ENCODE measurements at places on chromosomes 5 and 9. TPM values are rescaled to one million over a fixed set of nuclear protein-coding genes. Genes with fewer than 3 reads are reported as not detected.

SOX30 gene
- total RNA-seq, result not detected

GBGT1 gene
- 1.8 TPM for total RNA-seq

GMCL2 gene
- not detected for total RNA-seq

DNA sequence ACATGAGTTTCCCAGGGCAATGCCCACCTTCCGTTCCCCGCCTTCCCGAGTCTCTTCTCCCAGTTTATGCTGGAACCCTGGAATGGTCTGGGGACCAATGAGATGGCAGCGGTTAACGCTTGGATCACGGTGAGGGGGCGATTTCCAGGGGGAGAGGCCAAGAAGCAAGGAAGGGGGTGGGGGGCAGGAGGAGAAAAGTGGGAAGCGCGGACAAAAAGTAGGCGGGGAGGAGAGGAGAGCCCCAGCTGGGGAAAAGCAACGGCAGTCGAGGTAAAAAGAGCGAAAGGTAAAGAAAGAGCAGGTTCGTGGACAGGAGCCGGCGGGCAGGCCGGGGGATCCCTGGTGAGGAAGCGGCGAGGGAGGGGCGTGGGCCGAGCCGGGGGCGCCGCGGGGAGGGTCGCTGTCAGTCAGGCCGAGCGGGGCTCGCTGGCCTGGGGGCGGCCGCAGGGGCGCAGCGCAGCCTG lies 508 bp upstream of the SNCAIP start:
- H3K27ac ChIP-seq, result no peak overlapping the region
- no peak for DNase-seq

GRCh38 chr5:173383711-173384110 lies 55.5 kb upstream of the STC2 start:
- H3K4me3 ChIP-seq, result no peak overlapping the region
- no peaks in the 10 kb centered on the region for H3K27me3 ChIP-seq
- H3K36me3 ChIP-seq, result no peaks in the 10 kb centered on the region
- no peak for DNase-seq

- H3K27ac ChIP-seq, result no peak overlapping the region
- no peaks in the 10 kb centered on the region for H3K27me3 ChIP-seq
- no peak overlapping the region for H3K4me3 ChIP-seq
These were observed 144.4 kb upstream of the ANKRD55 start for GRCh38 chr5:56377573-56377972.

- H3K36me3 ChIP-seq, result no peaks in the 10 kb centered on the region
- H3K4me3 ChIP-seq, result no peak overlapping the region
- H3K27me3 ChIP-seq, result no peaks in the 10 kb centered on the region
- peak; percentile 67 for DNase-seq
These were observed 85.7 kb downstream of the GRAMD2B start for GRCh38 chr5:126508962-126509279.

GRCh38 chr9:124780060-124780756 lies 3.3 kb downstream of the OLFML2A start:
- H3K36me3 ChIP-seq, result no peaks in the 10 kb centered on the region
- H3K4me3 ChIP-seq, result no peak overlapping the region
- H3K4me1 ChIP-seq, result peaks cover 21% of the 10 kb centered on the region
- H3K27ac ChIP-seq, result no peak overlapping the region

ALDH1A1 gene
- total RNA-seq, result 8.8 TPM

DNA sequence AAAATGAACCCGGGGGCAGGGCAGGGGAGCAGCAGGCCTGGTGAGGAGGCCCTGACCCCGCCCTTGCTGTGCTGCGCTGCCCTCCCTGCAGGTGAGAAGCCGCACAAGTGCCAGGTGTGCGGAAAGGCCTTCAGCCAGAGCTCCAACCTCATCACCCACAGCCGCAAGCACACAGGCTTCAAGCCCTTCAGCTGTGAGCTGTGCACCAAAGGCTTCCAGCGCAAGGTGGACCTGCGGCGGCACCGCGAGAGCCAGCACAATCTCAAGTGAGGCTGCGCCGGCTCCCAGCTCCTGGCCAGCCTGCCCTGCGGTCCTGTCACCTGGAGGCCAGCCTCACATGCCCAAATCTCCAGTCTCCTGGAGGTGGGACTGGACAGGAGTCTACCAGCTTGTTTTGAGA lies 12.3 kb downstream of the GFI1B start:
- no peak overlapping the region for H3K4me3 ChIP-seq
- no peak for DNase-seq
- peaks cover 48% of the 10 kb centered on the region for H3K27me3 ChIP-seq
- H3K4me1 ChIP-seq, result no peaks in the 10 kb centered on the region

SMC2 gene
- 67.9 TPM for total RNA-seq

Data from A673 (cell line).